ENCODE measurements at places on chromosomes 2 and 18.
A peak's percentile ranks its signal among the peaks of the same experiment; 100 is the strongest.

- no peak for DNase-seq
Measured at GRCh38 chr2:54553775-54554174, 97.6 kb downstream of the SPTBN1 start.

- peak; percentile 11 for DNase-seq
Measured at GRCh38 chr2:235860871-235861270, 307.3 kb downstream of the GBX2 start.

DNA sequence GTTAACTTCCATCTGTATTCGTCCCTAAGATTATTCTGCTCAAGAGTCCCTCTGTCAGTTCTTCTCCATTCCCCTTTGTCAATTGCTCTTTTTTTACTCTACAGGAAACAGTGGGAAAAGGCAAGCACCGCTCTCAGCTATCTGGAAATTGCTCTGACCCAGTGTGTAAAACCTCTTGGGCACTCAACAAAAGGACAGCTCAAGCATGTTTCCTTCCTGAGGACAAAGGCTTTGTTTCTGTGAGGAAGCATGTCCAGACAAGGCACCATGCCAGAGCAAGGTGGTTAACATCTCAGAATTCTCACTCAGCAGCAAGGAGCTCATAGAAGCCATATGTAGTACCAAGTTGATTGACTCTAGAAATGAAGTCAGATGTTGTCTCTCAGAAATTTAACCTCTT is 735.6 kb downstream of the TSN start:
- DNase-seq, result no peak

GRCh38 chr2:71756280-71756906 is 303.0 kb downstream of the DYSF start:
- no peak for DNase-seq

- DNase-seq, result peak; percentile 56
Measured at GRCh38 chr2:8544786-8545694, 136.8 kb upstream of the ID2 start.

- no peak for DNase-seq
Measured at GRCh38 chr2:96082211-96083063, 33.9 kb downstream of the ADRA2B start.

DNA sequence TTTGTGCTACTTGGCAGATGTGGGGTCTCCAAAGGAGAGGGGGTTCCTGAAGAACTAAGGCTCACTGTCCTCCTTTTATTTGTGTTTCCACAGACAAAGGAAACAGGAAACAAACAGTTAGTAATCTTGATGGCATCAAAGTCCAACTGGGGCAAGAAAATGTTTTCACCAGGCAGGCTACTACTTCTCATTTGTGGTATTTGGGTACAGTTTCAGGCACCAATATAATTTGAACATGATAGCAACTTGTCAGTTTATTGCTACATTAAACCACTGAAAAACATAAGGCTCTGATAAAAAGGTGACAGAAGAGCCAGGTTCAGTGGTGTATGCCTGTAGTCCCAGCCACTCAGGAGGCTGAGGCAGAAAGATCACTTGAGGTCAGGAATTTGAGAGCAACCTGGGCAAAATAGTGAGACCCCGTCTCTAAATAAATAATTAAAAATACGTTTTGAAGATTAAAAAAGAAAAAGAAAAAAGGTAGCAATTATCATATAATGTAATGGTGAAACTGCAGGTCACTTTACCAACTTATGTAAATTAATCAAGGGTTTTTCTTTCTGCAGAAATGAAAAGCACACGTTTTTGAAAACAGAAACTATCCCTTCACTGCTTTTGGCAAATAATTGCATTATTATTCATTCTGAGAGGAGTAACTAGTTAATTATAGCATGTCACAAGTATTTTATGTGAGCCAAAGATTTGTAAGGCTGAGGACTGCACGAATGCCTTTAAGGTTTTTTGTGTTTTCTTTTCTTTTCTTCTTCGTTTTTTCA is 157.5 kb upstream of the CAVIN2 start:
- DNase-seq, result no peak

- no peak for DNase-seq
Measured at GRCh38 chr2:116095636-116096035, 1653.2 kb downstream of the DPP10 start.

GRCh38 chr18:61546590-61546989 is 213.4 kb downstream of the CDH20 start:
- DNase-seq, result peak; percentile 86

GRCh38 chr2:102141011-102141943 is 1.3 kb upstream of the IL1R1 start:
- DNase-seq, result peak; percentile 90

DNA sequence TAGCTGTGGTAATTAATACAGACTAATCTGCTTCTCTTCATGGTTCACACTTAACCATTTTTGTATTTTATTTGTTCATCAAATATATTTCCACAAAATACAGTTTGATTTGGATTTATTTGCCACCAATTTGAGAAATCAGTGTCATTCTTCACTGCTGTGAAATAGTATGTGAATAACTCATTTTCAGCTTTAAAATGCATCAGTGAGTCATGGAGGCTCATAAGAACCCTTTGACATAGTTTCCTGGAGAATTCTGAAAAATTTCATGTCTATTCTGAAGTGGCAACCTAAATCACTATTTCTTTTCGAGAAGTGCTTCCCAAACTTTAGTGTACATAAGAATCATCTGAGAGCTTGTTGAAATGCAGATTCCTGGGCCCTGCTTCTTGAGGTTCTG is 1026.7 kb upstream of the ACVR2A start:
- DNase-seq, result peak; percentile 75

GRCh38 chr2:128228894-128229293 is 89.8 kb downstream of the HS6ST1 start:
- no peak for DNase-seq
